ENCODE measurements at places on chromosomes 1 and 21.

GRCh38 chr1:223763251-223763650 is 50.9 kb downstream of the CAPN2 start:
- DNase-seq, result no peak

DNA sequence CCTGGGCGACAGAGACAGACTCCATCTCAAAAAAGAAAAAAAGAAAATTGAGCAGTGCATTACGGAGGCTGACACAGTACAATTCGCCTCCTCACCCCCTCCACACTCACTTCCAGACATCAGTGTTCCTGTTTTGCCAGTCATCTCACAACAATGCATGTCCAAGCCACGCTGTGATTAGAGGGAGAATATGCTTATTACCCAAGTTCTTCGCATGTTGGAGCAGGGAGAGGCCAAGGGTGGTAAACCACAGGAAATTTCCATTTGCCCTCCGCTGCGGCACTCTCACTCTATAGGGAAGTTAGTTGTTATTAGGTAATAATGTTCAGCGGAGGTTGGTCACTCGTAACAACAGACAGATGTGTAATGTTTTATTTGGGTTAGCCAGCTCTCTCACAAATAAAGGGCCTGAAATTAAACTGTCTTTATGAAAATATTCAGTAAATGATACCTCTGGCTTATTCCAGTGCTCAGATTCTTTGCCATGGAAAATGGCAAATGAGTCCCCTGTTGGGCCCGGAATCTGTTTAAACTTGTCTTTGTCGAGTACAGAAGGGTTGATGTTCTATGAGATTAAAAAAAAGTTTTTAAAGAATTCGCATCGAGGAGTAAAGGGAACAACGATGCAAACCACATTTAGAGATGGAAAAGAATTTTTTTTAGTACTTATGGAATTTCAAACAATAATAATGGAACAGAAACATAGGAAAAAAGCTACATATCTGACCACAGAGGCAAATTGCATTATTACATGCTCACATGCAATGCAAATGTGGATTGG is 33.1 kb downstream of the KCNJ15 start:
- DNase-seq, result no peak

- DNase-seq, result no peak
These were observed 5.0 kb downstream of the CTPS1 start for GRCh38 chr1:40984531-40984930.

DNA sequence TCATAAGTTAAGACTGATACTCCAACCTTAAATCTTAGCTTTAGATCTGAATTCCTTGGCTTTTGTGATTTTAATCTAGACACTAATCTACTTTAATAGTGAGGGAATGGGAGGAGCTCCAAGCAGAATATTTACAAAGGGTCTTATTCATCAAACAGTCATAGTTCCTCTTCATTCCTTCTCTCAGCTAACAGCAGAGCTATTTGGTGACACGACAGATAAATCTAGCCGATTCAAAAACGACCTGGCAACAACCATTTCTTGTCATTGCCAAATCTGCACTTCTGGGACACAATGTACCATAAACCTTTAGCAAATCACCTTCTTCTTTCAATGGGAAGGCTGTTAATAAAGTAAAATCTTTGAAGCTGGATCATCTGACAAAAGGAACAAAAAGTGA is 52.8 kb upstream of the FOXD3 start:
- DNase-seq, result no peak

DNA sequence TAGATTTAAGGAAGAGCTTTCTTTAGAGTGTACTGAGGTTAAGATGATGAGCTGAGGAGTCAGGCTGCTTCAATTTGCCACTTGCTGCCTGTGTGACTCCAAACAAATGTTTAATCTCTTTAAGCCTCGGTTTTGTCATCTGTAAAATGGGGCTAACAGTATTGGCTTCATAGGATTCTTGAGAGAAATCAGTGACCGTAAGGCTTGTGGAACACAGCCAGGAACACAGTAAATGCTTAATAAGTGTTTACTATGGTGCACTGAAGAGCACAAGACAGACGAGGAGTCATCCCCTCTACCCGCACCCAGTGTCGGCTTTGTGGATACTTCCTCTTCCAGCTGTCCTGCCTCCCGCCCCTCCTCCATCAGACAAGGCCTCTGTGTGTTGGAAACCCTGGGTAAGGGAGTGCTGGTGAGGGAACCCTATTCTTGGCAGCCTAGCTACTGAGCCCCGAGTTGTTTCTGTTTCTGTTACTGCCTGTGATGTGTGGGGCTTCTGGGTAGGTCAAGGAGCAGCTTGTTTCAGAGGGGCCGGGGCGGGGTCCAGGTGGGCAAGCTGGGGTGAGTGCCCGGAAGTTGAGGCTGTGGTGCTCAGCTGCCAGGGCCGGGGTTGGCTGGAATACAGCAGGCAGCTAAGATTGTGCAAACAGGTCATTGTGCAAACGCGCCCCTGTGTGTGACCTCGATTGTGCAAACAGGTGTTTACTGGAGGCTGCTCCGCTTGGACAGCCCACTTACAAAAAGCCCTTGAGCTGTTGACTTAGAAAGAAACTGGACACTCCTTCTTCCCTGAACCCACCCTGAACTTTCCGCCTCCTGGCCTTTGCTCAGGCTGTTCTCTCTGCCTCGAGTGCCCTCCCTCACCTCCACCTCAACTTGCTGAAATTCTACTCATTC is 4.0 kb upstream of the CSF3R start:
- no peak for DNase-seq

GRCh38 chr1:11704194-11704529 is 12.7 kb downstream of the DRAXIN start:
- DNase-seq, result no peak

DNA sequence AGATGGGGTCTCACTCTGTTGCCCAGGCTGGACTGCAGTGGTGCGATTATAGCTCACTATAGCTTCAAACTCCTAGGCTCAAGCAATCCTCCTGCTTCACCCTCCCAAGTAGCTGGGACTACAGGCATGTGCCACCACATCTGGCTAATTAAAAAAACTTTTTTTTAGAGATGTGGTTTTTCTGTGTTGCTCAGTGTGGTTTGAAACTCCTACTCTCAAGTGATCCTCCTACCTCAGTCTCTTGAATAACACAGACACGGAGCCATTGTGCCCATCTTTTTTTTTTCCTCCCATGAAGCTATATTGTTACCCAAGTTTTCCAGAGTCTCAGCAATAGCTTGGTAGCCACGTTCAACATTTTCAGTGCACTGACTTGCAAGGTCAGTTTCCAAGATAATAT is 2.7 kb downstream of the GIPC2 start:
- DNase-seq, result no peak

GRCh38 chr1:115092175-115092574 is 2.9 kb upstream of the TSPAN2 start:
- no peak for DNase-seq

DNA sequence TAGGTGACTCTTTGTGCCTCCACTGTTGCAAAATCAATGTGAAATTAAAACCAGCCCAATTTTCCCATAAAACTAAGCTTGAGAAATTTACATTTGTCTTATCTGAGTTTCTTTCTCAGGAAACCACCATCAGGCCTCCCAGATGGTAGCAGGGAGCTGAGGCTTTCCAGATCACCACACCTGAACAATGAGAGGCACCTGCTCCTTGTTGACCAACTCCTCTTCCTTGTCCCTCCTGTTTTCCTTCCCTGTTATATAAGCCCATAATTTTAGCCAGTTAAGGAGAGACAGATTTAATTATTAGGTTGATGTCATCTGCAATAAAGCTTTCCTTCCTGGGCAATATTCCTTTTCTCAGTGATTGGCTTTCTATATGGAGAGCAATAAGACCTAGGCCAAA is 32.0 kb upstream of the C1orf185 start:
- DNase-seq, result no peak

- DNase-seq, result no peak
These were observed 31.4 kb downstream of the QSOX1 start for GRCh38 chr1:180185971-180186645.

GRCh38 chr1:206456577-206457370 is 13.5 kb upstream of the IKBKE start:
- no peak for DNase-seq

DNA sequence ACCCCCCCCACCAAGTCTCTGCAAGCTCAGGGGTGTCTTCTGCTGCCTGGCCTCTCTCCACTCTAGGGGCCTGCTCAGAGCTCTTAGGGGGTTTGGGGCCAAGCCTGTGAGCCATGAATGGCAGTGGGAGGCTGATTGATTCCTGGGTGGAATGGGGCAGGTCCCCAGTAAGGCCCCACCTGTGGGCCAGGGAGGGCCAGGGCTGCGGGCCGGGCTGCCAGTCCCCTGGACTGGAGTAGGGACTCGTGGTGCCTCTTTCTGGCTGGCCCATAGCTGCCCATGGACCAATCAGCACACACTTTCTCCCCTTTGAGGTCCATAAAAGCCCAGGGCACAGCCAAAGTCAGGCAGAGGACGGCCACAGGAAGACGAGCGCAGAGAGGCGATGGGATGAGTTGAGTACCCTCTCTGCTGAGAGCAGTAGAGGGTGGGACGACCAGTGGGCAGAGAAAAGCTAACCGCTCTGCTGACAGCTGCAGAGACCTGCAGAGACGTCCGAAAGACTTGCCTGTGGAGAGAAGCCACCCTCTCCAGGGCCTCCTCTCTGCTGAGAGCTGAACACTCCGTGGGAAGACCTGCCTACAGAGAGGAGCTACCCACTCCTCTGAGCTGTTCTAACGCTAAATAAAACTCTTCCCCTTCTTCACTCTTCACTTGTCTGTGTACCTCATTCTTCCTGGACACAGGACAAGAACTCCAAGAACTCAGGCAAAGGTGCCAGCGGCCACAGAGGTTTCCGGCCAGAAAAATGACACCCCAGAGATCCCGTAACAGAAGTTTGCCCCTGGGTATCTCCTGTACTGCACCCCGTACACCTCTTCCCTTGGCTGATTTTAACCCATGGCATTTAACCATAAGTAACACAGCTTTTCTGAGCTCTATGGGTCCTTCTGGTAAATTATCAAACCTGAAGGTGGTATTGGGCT is 38.2 kb upstream of the TARDBP start:
- no peak for DNase-seq

- DNase-seq, result no peak
These were observed 596 bp downstream of the CD247 start for GRCh38 chr1:167517535-167518330.

- no peak for DNase-seq
These were observed 1072.2 kb downstream of the BRINP3 start for GRCh38 chr1:189405419-189405818.

DNA sequence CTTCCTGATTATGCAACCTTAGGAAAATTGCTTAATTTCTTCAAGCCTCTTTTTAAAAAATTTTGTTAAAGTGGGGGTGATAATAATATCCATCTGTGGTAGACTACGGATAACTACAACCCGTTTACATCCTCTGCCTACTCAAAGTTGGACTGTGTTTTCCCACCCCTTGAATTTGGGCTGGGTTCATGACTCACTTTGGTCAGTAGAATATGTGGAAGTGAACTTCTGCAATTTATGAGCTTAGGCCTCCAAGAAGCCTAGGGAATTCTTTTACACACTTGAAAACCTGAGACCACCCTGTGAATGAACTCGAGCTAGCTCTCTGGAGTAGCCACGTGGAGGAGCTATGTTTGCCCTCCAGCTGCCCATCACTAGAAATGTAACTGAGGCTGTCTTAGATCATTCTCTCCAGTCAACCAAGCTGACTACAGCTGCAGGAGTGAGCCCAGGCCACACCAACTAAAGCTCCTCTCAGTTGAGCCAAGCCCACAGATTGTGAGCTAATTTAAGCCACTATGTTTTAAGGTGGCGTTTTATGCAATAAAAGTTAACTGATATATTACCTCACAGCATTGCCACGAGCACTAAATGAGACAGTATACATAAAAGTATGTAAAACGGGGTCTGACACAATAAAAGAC is 29.6 kb upstream of the CACHD1 start:
- no peak for DNase-seq

DNA sequence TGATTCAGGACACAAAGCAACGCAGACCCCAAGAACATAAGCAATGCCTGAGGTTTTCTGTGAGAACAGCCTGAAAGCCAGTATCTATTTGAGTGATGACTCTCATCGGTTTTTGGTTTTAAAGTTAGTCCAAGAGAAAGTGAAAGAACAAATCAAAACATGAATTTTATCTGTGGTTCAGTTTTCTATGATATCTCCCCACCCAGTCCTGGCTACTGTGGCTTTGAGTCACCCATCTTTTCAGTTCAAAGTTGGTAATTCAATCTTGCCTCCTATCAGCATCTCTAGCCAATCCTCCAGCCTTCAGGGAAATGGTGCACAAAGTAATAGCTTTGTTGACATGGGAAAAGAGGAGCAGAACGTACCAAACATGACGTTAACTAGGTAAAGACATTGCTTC is 40.5 kb upstream of the KRTAP19-8 start:
- no peak for DNase-seq

- DNase-seq, result no peak
These were observed 2005.7 kb downstream of the NCAM2 start for GRCh38 chr21:23003951-23004350.
